Activated naive CD4-positive, alpha-beta T cell (primary cell): ENCODE measurements at places on chromosomes 1 and 21.

GRCh38 chr1:206506405-206507283 is 687 bp upstream of the RASSF5 start:
- no peak for DNase-seq

DNA sequence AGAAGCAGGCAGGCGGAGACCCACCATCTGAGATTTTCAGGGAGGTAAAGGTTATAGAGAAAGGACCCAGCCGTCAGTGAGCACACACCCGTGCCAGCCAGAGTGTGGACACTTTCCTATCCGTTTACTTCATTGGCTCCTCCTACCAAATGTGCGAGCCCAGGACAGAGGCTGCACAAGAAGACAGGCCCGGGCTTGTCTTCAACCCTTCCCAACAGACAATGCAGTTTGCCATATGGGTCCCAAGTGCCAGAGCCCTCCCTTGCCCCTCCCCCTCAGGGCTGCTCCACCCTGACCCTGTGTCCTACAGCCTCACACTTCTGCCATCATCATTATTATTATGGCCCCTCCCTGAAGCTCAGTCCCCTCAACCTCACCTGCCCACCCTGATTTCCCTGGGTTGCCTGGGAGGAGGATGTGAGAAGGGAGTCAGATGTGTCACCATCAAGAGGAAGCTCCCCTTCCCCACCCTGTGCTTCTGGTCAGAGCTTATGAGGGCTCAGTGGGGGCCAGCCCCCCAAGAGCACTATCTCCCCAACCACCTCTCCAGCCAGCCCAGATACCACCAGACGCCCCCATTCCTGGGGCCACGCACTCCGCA is 9.4 kb downstream of the LAPTM5 start:
- DNase-seq = no peak

DNA sequence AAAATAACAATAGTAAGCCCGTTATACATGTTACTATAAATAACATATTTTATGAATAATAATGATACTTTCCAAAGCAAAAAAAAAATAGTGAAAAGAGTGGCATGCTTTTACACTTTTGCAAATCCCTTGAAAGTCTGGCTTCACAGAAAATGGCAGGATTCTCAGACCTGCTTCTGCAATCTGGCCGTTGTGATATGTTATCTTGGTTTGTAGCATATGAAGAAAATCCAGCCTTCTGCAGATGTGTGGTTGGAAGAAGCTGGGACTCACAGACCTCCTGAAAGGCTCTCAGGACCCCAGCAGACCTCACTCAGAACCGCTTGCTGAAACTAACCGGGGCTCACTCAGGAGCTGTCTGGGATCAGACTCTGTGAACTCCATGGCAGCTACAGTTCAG is 256.0 kb upstream of the TMEM51 start:
- DNase-seq = no peak

- no peak for DNase-seq
Observed at GRCh38 chr1:100423832-100424337, 71.6 kb downstream of the CDC14A start.

DNA sequence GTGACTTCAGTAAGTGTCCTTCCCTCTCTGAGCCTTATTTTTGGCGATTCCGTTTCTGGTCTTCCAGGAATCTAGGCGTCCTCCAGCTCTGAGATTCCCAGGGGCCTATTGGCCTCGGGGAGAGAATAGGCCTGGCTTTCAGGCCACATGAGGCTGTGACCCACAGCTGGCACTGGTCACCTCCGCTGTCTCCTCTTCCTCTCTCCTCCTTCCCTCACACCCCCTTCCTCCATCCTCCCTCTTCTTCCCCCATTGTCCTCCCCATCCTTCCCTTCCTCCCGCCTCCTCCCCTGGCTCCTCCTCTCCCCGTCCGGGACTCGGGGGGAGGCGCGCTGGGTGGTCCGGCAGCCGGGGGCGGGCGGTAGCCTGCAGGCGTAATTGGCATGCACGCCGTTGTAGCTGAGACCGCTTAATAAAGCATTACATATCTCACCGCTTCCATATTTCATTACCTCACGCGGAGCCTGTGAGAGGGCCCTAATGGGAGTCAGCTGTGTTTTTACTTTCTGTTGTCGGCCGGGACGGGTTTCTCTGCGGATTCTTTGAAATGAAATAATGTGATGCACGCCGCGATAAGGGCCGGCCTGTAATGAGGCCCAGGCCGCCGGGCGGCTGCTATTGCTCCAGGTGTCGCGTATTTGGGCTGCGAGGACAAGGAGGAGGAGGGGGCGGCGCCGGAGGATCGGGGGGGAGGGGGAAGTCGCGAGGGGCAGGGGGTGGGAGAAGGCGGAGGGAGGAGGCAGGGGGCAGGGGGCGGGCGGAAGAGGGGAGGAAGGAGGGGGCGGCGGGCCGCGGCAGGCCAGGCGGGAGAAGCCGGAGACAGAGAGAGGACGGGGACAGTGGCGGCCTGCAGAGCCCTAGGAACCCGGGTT is 95.3 kb downstream of the FOXD2 start:
- DNase-seq = no peak

GRCh38 chr1:205371871-205372660 is 15.3 kb upstream of the KLHDC8A start:
- DNase-seq = no peak

DNA sequence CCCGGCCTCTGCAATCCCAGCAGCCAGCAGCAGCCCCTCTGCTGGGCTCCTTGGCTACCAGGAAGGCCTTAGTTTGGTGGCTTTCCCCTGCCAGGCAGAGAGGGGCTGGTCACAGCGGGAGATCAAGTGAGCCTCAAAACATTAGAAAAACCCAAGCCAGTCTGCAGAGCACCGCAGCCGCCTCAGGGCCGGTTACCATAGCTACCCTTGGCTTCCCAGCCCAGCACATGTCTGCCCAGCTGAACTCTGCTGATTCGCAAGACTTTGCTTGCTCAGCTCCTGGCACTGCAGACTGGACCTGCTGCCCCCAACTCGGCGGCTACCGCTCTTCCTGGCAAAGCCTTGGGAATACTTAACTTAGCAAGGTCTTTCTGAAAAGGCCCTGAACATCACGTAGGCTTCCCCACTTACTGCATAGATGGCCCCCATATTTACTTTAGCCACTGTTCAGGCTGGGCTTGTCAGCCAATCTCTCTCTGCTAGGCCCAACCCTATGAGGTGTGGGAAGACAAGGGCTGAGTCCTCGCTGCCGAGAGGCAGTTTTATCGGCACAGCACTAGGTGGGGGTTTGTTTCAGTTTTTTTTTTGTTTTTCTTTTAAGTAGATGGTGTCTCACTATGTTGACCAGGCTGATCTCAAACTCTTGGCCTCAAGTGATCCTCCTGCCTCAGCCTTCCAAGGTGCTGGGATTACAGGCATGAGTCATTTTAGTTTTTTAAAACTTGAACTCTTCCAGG is 28.6 kb upstream of the PLEKHG5 start:
- no peak for DNase-seq

GRCh38 chr1:5727191-5727590 is 265.0 kb downstream of the NPHP4 start:
- no peak for DNase-seq

GRCh38 chr1:47828978-47829377 is 168.2 kb downstream of the TRABD2B start:
- no peak for DNase-seq

DNA sequence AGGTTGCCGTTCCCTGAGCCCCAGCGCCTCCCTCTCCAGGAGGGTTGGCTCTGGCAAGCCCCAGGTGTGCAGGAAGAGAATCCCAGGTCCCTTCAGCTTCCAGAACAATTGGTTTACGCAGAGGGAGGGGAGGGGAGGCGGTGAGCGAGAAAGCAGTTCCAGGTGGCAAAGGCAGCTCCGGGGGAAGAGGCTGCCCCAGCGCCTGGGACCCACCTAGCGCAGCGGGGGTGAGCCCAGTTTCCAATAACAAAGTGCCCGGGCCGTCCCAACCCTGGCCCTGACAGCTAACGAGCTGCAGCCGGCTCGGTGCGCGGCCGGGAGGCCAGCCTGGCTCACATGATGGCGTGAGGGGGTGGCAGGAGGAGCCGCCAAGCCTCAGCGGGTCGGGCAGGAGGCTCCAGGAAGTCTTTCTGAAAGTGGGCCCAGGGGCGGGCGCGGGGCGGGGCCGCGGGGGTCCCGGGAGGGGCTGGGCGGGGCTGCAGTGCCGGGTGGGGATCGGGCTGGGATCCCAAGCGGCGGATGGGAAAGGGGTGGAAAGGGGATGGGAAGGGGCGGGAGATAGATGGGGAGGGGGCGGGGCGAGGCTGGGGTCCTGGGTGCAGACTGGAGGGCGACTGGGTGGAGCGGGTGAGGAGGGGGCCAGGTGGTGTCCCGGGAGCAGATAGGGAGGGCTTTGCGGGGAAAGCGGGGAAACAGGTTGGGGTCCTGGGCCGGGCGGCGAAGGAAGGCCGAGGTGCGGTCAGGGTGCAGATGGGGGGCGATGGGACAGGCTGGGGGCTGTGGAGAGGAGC is 22.8 kb downstream of the DHRS3 start:
- DNase-seq = peak; percentile 12

GRCh38 chr1:155223047-155223446 is 14.6 kb downstream of the MTX1 start:
- no peak for DNase-seq

GRCh38 chr1:164928232-164928812 is 369.3 kb downstream of the PBX1 start:
- DNase-seq = no peak

DNA sequence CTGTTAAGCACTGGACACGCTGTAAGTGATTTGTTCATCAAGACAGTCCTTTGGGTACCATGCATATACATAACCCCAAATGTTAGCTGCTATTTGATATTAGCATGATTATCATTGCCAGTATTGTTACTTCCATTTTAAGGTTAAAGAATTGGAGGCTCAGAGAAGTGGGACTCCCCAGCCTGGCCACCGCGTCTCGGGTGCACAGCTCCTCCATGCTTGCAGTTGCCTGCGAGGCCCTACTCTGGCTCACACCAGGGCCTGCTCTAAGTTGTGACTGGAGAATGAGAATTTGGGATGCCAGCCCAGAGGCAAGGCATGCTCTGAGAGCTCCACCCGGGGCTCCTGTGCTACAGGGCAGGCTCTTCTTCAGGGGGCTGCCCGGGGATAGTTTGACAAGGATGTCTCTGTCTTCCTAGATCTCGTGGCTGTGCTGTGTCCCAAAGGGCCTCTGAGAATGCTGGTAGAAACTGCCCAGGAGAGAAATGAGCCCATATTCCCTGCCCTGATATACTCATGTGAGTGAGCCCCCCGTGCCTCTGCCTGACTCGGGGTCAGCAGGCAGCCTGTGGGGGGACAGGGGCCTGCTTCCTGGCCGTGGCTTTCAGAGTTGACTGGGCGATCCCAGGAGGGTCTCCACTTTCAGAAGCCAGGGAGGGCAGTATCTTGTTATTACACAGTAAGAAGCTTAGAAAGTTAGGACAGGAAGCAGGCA is 19.4 kb downstream of the PSEN2 start:
- no peak for DNase-seq

- no peak for DNase-seq
Observed at GRCh38 chr1:101257500-101258325, 20.9 kb downstream of the S1PR1 start.

GRCh38 chr1:232784794-232785193 is 20.4 kb upstream of the MAP10 start:
- DNase-seq = no peak

GRCh38 chr1:31674626-31675025 is 29.2 kb downstream of the COL16A1 start:
- DNase-seq = no peak

DNA sequence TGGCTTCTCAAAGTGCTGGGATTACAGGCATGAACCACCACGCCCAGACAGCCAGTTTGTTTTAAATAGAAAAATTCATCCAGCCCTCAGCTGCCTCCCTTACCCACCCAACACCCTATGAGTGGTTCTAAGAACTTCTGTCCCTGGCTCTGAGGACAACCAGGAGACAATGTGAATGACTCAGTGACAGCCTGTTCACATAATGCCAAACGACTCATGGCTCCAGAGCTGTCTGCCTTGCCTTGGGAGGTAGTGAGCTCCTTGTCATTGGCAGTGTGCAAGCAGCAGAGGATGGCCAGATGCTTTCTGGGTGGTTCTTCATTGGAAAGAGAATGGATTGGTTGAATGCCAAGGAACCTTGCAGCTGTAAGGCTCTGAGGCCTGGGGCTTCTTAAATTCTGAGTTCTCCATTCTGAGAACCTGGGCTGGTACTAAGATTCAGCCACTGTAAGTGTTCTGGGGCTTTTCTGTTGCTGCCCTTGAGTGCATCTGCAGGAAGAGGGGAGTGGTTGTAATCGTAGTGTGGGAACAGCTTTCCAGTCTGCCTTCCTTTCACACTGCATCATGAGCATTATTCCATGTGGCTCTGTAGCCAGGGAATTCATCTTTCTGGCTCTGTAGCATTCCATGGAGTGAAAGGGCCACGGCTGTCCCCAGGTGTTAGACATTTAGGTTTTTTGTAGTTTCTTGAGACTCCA is 5.8 kb downstream of the SERINC2 start:
- no peak for DNase-seq

GRCh38 chr1:12197483-12197880 is 30.7 kb downstream of the TNFRSF1B start:
- no peak for DNase-seq

DNA sequence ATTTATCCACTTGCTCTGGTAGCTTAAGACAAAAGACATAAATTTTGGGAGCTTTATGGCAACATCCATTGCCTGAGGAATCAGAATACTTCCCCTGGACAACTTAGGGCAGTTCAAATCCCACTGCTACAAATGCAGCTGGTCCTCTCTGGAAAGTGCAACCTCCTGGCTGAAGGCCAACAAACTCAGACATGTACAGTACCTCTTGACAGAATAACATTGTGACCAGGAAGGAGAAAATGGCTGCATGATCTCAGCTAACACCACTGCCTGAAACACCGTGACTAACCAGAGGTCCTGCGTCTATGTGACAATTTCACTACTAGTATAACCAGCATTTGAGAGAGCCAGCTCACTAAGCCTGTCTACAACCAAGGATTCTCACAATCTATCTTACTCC is 218.9 kb downstream of the CRB1 start:
- DNase-seq = no peak

- no peak for DNase-seq
Observed at GRCh38 chr21:34971656-34972055, 77.4 kb downstream of the RUNX1 start.

- DNase-seq = no peak
Observed at GRCh38 chr1:41953291-41953690, 34.6 kb upstream of the HIVEP3 start.

DNA sequence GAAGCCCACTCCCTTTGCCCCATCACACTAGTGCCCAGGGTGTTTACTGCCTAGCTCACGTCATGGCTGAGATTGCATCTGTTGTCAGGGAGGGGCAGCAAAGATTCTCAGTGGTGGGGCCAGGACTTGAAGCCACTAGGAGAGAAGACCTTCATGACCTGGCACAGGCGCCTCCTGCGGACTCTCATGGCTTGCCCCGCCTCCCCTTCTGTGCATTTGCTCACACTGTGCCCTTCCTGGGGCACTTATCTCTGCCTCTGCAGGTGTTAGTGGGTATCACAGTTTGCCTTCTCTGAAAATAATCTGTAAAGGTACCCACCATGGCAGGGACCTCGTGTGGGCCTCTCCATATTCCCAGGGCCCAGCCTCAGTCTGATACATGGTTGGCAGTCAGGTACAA is 20.1 kb downstream of the PTPRU start:
- DNase-seq = no peak
